ENCODE measurements at places on chromosomes 6 and 20. TPM values are rescaled to one million over a fixed set of nuclear protein-coding genes. Genes with fewer than 3 reads are reported as not detected.

Gene ZSCAN23
- total RNA-seq = 1.3 TPM

Gene DEFB124
- not detected for total RNA-seq

Gene COL11A2
- total RNA-seq = 1.1 TPM

Gene ULBP3
- 1.4 TPM for total RNA-seq

Gene SRSF12
- total RNA-seq = 0.24 TPM

Gene CDK19
- 11.5 TPM for total RNA-seq

Gene UST
- 4.4 TPM for total RNA-seq

Gene DDX43
- total RNA-seq = 0.68 TPM

Gene PRL
- not detected for total RNA-seq

Gene GNAS-AS1
- total RNA-seq = 0.38 TPM

Gene CCDC170
- 0.38 TPM for total RNA-seq

Gene BMP2
- 2.3 TPM for total RNA-seq

Gene BHLHE23
- total RNA-seq = not detected

Gene TRIM10
- not detected for total RNA-seq

Gene PNPLA1
- not detected for total RNA-seq

Gene PRDM1
- 0.87 TPM for total RNA-seq

Gene POU5F1
- 0.51 TPM for total RNA-seq

Gene E2F3
- total RNA-seq = 6.4 TPM

Gene KCNB1
- total RNA-seq = 0.81 TPM

Gene MAPK14
- 27.1 TPM for total RNA-seq

Gene UBD
- not detected for total RNA-seq

Gene CALHM5
- 2.9 TPM for total RNA-seq

Gene LY6G5C
- 1.5 TPM for total RNA-seq

Gene GGTLC1
- not detected for total RNA-seq

Gene CGA
- total RNA-seq = 0.49 TPM

Gene ZHX3
- total RNA-seq = 34.5 TPM

Gene SMOC2
- total RNA-seq = 16.4 TPM
